ENCODE measurements at places on chromosomes 12 and 14. TPM values are rescaled to one million over a fixed set of nuclear protein-coding genes. Genes with fewer than 3 reads are reported as not detected.
A peak's percentile ranks its signal among the peaks of the same experiment; 100 is the strongest.

DNA sequence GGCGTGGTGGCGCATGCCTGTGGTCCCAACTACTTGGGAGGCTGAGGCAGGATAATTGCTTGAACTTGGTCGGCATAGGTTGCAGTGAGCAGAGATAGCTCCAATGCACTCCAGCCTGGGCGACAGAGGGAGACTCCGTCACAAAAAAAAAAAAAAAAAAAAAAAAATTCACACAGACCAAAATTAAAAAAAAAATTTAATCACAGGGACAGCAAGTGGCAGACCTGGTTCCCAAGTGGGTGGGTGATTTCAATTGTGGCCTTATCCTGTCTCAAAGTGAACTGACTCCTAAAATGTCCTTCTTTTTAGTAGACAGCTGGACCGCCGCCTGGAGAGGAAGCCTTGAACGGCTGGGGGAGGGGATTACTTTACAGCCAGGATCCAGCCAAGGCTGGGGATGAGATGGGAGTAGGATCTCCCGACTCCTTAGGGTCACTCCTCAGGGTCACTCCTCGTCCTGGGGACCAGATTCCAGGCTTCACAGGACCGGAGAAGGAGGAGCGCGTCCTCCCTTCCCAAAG, 1.5 kb upstream of the KCNH3 start:
- H3K36me3 ChIP-seq = no peaks in the 10 kb centered on the region
- peaks cover 15% of the 10 kb centered on the region for H3K27me3 ChIP-seq
- H3K4me3 ChIP-seq = peak overlapping the region; percentile 71
- no peak for DNase-seq
- peaks cover 11% of the 10 kb centered on the region for H3K4me1 ChIP-seq

CCDC177 gene
- total RNA-seq = not detected

- H3K4me3 ChIP-seq = no peak overlapping the region
- H3K27me3 ChIP-seq = no peaks in the 10 kb centered on the region
- H3K36me3 ChIP-seq = no peaks in the 10 kb centered on the region
- no peak for DNase-seq
These were observed 85.5 kb upstream of the SSTR1 start for GRCh38 chr14:38122241-38122640.

OTUB2 gene
- total RNA-seq = 1.3 TPM

DNA sequence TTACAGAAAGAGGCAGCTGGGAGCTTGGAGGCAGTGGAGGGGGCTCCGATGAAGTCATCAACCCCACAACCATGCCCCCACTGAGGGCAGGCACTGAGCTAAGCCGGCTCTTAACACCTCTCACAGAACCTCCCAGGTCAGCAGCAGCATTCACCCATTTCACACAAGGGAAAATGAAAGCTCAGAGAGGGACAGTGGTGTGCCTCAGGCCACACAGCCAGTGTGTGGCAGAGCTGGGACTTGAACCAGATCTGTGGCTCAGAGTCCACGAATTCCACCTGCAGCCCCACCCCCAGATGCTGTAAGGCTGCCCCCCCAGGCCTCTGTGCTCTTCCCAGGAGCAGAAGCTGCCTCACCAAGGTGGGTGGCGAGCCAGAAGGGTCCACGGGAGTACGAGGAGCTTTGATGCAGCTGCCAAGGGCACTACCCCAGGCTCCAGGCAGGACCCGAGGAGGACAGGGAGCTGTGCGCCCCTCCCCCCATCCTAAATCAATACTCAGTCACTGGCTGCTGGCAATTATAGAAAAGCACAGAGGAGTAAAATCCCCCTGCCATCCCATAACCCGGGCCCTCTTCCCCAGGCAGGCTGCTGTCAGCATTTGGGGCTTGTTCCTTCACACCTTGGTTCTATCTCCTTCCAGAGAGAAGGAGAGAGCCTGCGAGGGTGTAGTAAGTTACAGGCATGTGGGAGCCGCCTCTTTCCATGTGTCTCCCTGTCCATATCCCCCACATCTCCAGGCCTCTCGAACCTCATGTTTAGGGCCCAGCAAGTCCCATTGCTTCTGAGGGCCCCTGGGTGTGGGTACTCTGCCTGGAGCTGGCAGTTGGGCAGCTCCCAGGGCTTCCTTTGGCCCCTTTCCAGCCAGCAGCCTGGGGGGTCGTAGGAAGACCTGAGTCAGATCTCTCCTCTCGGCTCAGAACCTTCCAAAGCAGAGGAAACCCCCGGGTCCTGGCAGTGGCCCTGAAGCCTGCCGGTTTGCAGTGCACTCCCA, 47.6 kb downstream of the FAM222A start:
- H3K36me3 ChIP-seq = peaks cover 9% of the 10 kb centered on the region
- H3K4me1 ChIP-seq = no peaks in the 10 kb centered on the region
- no peaks in the 10 kb centered on the region for H3K27me3 ChIP-seq
- no peak for DNase-seq
- no peak overlapping the region for H3K4me3 ChIP-seq

- H3K4me3 ChIP-seq = no peak overlapping the region
- no peaks in the 10 kb centered on the region for H3K36me3 ChIP-seq
- DNase-seq = no peak
- H3K27me3 ChIP-seq = peaks cover 3% of the 10 kb centered on the region
- no peaks in the 10 kb centered on the region for H3K4me1 ChIP-seq
- H3K27ac ChIP-seq = no peak overlapping the region
These were observed 15.4 kb upstream of the ASIC1 start for GRCh38 chr12:50041962-50042361.

DNA sequence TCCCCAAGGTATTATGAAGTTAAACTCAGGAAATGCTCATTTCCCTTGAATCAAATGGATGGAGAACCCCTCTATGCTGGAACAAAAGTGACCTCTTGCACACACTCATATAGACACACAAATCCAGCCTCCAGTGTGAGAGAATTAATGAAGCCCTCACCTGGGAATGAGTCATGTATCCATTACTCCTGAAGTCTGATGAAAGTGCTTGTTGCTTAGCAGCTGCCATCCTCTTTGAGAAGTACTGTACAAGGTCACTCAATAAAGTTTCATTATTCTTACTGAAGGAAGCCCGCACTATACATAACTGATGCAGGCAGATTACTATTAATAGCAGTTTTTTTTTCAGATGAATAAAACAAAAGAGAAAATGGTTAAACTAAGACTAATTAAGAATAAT, 102.3 kb downstream of the RERG start:
- H3K36me3 ChIP-seq = peaks cover 40% of the 10 kb centered on the region
- H3K27ac ChIP-seq = no peak overlapping the region
- no peaks in the 10 kb centered on the region for H3K27me3 ChIP-seq
- no peak overlapping the region for H3K4me3 ChIP-seq
- H3K4me1 ChIP-seq = peaks cover 48% of the 10 kb centered on the region

ZBTB42 gene
- 2.7 TPM for total RNA-seq

- no peaks in the 10 kb centered on the region for H3K4me1 ChIP-seq
- H3K4me3 ChIP-seq = no peak overlapping the region
- H3K27me3 ChIP-seq = peaks cover 53% of the 10 kb centered on the region
- H3K36me3 ChIP-seq = no peaks in the 10 kb centered on the region
These were observed 34.0 kb downstream of the PLEKHD1 start for GRCh38 chr14:69518289-69519101.

TMPRSS12 gene
- not detected for total RNA-seq

- peaks cover 10% of the 10 kb centered on the region for H3K36me3 ChIP-seq
- H3K27me3 ChIP-seq = no peaks in the 10 kb centered on the region
- H3K4me1 ChIP-seq = no peaks in the 10 kb centered on the region
These were observed 5.9 kb upstream of the TEX22 start for GRCh38 chr14:105392131-105393090.

DNA sequence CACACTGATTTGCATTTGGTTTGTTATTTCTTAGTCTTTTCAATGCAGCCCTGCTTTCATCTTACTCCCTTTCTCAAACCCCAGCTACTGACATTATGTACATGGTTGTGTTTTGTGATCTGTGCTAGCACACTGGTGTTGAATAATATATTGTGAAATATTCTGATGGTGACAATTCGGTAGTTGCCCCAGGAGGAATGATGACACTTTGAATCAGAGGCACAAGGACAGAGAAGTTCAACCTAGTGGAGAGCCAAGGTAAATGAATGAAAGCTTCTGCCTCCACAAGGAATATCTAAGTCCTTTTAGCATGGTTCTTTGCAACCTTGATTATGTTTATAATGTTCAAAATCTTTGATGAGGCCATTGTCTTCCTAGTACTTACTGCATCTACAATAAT, 159.9 kb downstream of the PDE3A start:
- peak overlapping the region; percentile 91 for H3K27ac ChIP-seq
- peaks cover 55% of the 10 kb centered on the region for H3K4me1 ChIP-seq
- H3K27me3 ChIP-seq = no peaks in the 10 kb centered on the region

RNFT2 gene
- total RNA-seq = 9.6 TPM

TSHR gene
- total RNA-seq = not detected

SIX6 gene
- total RNA-seq = not detected

LRRK2 gene
- total RNA-seq = not detected

EPS8 gene
- 308 TPM for total RNA-seq

DNA sequence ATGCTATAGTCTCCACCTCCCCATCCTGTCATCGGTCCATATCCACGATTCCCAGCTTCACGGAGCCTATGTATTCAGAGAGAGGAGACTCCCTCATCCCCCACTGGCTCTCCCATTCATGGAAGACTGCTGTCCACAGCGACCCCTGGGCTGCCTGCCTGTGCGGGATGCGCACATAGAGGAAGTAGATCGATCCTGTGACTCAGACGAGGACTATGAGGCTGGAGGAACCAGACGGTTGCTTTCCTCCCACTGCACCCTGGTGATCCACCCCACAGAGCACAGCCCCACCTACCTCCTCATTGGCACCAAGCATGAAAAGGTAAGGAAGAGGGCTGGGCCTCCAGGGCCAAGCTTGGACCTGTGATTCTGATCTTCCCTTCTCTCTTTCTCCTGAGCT, 24.4 kb downstream of the PIGH start:
- no peak overlapping the region for H3K27ac ChIP-seq
- no peak overlapping the region for H3K4me3 ChIP-seq
- H3K27me3 ChIP-seq = peaks cover 3% of the 10 kb centered on the region
- H3K4me1 ChIP-seq = no peaks in the 10 kb centered on the region
- no peak for DNase-seq

DNA sequence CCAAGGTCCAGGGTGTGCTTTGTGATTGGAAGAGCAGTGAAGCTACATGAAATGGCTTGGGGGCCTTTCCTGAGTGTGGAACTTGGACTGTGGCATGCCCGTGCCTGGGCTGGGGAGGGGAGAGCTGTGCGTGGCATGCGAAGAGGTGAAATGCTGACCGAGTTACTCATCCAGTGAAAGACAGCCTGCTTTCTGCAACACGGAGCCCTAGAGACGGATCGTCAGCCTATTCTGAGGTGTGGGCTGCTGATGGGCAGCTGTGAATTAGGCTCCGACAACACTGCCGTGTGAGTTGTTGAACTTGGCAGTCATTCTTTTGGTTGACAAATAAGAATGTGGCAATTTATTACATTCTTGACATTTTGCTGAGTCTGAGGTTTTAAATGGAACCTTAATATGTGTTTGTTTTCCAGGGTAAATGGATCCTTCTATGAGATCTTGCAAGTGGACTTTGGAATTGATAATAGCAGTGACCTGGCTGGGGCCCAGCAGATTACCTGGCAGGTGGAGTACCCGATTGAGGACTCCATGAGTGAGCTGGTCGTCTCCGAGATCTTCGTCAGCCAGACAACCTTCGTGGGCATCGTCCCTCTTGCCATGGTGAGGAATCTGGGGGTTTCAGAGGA, 453.9 kb downstream of the AACS start:
- no peak overlapping the region for H3K27ac ChIP-seq
- no peaks in the 10 kb centered on the region for H3K27me3 ChIP-seq
- no peaks in the 10 kb centered on the region for H3K36me3 ChIP-seq
- no peak for DNase-seq
- no peak overlapping the region for H3K4me3 ChIP-seq
- H3K4me1 ChIP-seq = no peaks in the 10 kb centered on the region

GRCh38 chr14:87952307-87953094, 40.5 kb downstream of the GALC start:
- H3K4me1 ChIP-seq = no peaks in the 10 kb centered on the region
- peaks cover 11% of the 10 kb centered on the region for H3K36me3 ChIP-seq
- no peak overlapping the region for H3K4me3 ChIP-seq
- H3K27ac ChIP-seq = no peak overlapping the region

DNA sequence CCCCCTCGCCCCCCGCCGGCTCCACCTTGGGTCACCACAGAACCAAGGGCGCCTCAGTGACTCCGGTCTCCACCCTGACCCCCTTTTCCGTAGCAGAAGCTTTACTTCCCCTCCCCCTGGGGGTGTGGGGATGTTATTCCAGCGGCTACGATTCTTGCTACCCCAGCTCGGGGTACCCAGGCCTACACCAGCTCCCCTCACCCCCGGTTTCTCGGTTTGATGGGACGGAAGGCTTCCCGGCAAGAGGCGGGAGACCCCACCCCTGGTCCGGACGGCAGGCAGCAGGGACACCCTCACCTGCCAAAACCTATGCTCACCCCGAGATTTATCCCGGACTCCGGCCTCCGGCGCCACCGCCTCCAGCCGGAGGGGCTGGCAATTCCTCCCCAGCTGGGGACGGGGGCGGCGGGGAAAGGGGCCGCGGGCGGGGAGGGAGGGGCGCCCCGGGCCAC, 619 bp downstream of the RAB15 start:
- peaks cover 34% of the 10 kb centered on the region for H3K4me1 ChIP-seq
- no peak overlapping the region for H3K27ac ChIP-seq
- peak overlapping the region; percentile 76 for H3K4me3 ChIP-seq
- no peaks in the 10 kb centered on the region for H3K36me3 ChIP-seq

DNA sequence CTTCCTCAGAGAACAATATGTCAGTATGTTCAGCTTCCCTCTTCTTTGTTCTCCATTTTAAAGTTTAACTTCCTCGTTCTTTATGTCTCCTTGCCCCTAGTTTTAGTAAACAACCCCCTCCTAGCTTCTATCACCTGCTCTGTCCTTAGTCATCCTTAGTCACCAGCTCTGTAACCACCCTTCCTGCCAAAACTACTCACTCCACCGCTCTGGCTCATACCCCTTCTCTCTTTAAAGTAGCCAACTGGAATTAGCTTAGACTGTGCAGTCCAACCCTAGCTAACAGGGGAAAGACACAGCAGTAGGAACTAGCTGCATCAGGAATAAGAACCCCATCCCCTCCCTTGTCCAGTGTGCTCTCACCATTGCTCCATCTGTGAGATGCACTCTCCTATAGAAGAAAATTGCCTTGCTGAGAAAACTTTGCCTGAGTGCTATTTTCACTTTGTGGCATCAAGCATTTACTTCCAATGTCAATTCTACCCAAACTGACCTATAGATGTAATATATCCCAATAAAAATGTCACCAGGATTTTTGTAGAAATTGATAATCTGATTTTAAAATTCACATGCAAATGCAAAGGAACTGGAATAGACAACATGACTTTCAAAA, 603.2 kb downstream of the C12orf50 start:
- no peak overlapping the region for H3K4me3 ChIP-seq
- H3K36me3 ChIP-seq = peaks cover 3% of the 10 kb centered on the region
- DNase-seq = no peak
- H3K4me1 ChIP-seq = peaks cover 24% of the 10 kb centered on the region
- H3K27ac ChIP-seq = no peak overlapping the region

GRCh38 chr14:32366256-32366879, 37.3 kb downstream of the AKAP6 start:
- peaks cover 46% of the 10 kb centered on the region for H3K4me1 ChIP-seq
- H3K36me3 ChIP-seq = no peaks in the 10 kb centered on the region
- peak overlapping the region; percentile 75 for H3K27ac ChIP-seq
- H3K27me3 ChIP-seq = no peaks in the 10 kb centered on the region
- H3K4me3 ChIP-seq = peak overlapping the region; percentile 2
- DNase-seq = no peak

Data from osteocyte (in vitro differentiated cells).